ENCODE measurements at places on chromosomes 7 and 10.

DNA sequence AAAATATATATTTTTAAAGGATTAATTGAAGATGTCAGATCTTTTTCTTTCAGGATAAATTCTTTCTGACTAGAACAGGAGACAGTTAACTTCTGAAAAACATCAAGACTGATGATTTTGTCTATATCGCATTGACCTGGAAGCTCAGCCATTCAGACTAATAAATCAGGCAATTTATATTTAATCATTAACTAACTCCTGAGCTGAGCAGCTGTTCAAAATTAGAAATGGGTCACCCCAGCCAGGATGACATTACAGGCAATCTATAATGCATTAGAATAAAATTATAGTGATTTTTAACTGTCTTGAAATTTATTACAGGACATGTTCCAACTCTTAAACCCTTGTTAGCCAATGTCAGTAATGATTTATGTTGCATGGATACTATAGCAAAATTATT lies 139.9 kb downstream of the CDCA7L start:
- DNase-seq: no peak

- DNase-seq: no peak
Observed at GRCh38 chr10:3769556-3769955, 15.5 kb downstream of the KLF6 start.

GRCh38 chr7:3888096-3888495 lies 587.0 kb downstream of the SDK1 start:
- peak; percentile 46 for DNase-seq

GRCh38 chr10:86392723-86393094 lies 26.1 kb upstream of the GRID1 start:
- DNase-seq: no peak

DNA sequence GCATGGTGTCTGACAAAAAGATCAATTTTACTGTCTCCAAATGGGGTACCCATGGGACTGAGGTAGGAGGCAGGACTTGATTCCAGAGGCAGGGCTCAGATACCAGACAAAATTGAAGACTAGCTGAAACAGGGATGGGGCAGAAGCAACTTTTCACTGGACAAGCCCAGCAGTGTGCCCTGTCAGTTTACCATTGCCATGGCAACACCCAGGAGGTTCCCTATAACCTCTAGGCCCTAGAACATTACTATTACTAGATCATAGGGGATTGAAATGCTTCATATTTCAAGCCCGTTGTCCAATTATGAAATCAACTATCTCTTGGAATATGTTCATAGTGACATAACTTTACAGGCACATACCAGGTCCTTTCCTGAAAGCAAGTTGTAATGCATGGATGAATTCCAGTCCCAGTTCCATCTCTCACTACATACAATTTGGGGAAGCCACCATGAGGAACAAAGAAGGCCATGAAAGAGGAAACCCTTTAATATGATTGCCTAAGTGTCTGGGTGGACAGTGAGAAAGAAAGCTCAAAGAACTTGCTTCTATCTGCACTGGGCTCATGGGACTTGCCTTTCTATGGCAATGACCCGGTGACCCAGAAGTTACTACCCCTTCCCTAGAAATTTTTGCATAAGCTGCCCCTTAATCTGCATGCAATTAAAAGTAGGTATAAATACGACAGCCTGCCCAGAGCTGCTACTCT lies 557.9 kb downstream of the KCNMA1 start:
- DNase-seq: no peak

All from retinal pigment epithelial cell (primary cell).